ENCODE measurements at places on chromosomes 7 and 10.

DNA sequence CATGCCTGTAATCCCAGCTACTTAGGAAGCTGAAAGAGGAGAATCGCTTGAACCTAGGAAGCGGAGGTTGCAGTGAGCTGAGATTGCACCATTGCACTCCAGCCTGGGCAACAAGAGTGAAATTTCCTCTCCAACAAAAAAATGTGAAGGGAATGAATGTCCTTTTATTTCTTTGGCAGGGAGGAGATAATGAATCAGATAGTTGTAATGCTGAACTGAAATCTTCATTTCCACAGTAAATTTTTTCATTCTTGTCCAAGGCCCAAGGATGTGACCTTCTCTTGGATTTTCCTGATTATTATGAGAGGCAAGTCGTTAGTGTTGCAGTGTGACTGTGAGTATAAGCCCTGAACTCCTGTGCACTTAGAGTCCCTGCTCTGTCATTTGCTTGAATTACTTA lies 13.6 kb downstream of the STAMBPL1 start:
- no peak for DNase-seq

DNA sequence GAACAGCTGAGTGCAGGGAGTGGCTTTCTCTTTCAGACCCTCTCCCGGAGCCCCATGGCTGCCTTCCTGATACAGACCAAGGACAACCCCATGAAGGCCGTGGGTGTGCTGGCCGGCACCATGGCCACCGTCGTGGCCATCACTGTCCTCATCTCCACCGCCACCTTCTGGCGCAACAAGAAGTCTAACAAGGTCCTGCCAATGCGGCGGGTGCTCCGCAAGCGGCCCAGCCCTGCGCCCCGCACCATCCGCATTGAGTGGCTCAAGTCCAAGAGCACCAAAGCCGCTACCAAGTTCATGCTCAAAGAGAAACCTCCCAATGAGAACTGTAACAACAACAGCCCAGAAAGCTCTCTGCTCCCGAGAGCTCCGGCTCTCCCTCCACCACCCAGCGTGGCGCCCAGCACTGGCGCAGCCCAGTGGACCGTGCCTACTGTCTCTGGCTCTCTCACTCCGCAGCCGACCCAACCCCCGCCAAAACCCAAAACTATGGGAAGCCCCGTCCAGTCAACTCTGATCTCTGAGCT lies 11.2 kb downstream of the LRIT2 start:
- no peak for DNase-seq

- no peak for DNase-seq
These were observed 22.7 kb downstream of the OTUD1 start for GRCh38 chr10:23461557-23461956.

DNA sequence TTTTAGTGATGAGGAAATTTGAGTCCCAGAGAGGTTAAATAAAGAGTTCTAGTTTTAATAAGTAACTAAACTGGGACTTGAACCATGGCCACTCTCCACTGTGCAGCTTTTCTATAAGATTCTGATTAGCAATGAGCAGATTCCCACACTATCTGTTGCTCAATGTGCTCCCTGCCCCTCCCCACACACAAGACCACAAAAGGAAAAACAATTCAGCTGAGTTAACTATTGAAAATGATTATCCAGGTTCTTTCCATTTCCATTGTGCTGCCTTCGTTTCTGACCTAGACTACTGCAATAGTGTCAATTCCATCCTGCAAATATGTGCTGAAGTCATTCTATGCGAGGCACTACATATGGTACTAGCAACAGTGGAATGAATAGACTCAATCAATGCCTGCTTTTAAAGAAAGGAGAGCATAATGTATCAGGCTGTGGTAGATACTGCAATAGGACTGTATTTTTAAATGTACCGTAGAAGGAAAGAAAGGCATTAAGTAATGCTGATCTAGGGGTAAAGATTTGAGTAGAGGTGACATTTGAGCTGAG lies 97.0 kb downstream of the SEMA3C start:
- DNase-seq = no peak

- no peak for DNase-seq
These were observed 533.1 kb downstream of the KCNMA1 start for GRCh38 chr10:77104459-77104980.

DNA sequence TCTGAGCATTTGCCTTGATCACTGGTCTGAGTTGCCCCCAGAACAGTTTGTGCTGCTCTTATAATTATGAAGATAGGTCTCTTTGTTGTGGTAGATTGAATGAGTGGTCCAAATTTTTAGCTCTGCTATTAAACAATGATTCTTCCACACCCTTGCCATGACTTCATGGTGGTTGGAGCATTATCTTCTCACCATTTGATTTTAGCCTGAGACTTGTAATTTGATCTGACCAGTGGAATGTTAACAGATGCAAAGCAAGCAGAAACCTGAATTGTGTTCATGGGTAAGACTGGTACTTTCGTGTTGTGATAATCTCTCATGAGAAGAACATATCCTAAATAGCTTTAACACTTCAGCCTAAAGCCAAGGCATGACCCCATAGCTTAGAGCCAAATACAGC lies 139.1 kb downstream of the TFPI2 start:
- no peak for DNase-seq

DNA sequence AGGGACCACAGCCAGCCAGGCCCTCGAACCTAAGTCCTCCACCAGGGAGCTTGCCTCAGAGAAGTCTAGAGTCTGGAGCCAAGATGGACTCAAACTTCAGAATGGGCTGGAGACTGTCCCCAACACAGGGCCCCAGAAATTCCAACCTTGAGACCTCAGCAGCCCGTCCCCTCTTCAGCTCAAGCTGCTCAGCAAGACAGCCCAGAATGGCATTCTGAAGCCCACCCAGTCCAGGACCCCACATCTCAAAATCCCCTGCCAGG lies 15.9 kb downstream of the KCNH2 start:
- no peak for DNase-seq

- no peak for DNase-seq
These were observed 7.1 kb downstream of the RCC1L start for GRCh38 chr7:75066521-75066920.

DNA sequence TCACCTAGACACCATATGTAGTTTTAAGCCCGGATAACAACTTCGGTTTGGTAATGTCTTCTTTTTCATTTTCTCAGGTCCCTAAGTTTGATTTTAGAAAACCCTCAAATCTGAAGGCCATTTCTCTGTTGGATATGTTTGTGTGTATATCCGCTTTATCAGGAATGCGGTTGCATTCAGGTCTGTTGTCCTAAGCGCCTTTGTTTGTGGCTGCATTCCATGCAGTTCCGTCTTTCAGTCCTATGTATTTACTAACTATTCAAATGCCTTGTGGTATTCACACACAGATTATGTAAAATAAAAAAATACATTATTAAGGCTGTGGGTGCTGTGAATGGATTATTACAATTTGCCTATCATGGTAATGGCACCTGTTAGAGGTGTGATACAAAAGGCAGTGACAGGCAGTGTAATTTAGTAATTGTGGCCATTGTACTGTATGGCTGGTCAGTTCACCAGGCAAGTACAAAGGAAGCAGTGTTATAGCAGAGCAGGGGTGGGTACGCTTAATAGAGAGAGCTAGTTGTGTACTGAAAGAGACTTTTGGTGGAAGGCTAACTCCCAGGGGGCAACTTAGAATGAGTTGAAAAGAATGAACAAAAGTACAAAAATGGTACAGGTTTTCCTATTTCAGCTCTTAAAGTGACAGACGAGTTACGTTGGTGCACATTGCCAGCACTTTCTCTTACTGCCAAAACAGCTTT lies 136.4 kb downstream of the VTI1A start:
- no peak for DNase-seq

DNA sequence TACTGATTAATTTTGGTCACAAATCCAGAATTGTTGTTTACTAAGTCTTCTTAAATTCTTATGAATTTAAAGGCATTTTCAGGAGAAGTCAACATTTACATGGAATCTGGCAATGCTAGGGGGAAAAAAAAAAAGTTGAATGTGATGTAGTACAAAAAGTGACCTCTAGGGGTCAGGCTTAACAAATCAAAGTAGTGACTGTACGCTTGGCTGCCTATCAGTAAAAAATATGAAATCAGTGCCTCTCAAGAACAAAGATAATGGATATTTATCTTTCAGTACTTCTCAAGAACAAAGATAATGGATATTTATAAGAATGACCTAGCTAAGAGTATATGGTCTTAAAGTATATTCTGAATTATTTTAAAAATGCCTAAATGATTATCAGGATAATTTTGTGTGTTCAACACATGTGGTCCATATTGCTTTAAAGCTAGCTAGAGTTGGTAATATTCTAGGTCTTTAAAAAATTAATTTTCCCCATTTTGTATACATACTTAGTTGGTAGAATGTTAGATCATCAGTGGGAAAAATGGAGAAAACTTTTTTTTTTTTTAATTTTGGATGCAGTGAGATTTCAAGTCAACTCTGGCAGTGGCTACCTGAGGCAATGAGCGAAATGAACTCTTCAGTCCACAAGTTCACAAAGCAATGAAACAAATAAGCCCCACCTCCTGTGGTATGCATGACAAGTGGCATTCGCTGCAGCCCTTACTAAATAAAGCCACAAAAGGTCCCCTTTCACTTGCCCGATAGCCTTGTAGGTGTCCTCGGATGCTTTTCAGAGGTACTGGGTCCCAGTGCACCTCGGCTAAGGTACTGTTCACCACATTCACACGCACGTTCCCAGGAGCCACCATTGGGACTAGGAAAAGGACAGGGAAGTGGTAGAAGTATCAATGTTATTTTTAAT lies 51.2 kb upstream of the LAMB4 start:
- DNase-seq = peak; percentile 78

- DNase-seq = no peak
These were observed 127.5 kb downstream of the TES start for GRCh38 chr7:116337800-116338199.

DNA sequence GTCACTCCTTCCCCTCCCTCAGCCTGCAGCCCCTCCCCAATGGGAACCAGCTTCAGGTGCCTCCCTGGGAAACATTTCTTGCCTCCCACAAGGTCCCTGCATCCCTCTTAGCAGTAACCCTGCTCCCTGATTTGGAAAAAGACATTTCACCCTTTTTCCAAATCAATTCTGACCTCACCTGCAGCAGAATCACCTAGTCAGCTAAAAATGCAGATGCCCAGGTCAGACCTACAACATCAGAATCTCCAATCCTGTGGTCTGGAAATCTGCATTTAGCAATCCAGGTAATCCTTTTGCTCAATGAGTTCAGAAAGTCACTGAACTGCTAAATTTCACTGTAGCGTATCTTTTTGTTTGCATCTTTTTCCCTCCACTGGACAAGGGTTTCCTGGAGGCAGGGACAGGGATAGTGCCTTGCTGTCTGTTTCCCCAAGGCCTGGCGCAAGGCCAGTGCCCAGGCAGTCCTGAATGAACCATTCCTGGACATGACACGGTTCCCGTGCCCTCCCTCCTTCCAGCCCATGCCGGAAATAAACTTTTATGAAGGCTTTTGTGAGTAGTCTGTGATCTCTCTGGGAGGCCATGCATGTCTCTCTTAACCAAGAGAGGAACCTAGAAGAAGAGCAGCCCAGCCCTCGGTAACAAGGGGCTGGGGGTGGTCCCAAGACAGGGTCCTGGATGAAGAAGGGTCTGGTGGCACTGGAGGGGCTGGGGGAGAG lies 44.0 kb downstream of the COL13A1 start:
- DNase-seq = peak; percentile 42

- DNase-seq = no peak
These were observed 24.8 kb upstream of the SFMBT2 start for GRCh38 chr10:7435674-7436073.

- peak; percentile 16 for DNase-seq
These were observed 218.0 kb upstream of the IGFBP3 start for GRCh38 chr7:46139079-46139478.

GRCh38 chr10:61301575-61301974 lies 151.6 kb downstream of the TMEM26 start:
- no peak for DNase-seq

GRCh38 chr10:59561477-59562121 lies 148.1 kb downstream of the SLC16A9 start:
- no peak for DNase-seq

GRCh38 chr10:126301701-126302475 lies 86.4 kb downstream of the ADAM12 start:
- no peak for DNase-seq

GRCh38 chr10:126127481-126128029 lies 231.2 kb downstream of the FANK1 start:
- DNase-seq = no peak

DNA sequence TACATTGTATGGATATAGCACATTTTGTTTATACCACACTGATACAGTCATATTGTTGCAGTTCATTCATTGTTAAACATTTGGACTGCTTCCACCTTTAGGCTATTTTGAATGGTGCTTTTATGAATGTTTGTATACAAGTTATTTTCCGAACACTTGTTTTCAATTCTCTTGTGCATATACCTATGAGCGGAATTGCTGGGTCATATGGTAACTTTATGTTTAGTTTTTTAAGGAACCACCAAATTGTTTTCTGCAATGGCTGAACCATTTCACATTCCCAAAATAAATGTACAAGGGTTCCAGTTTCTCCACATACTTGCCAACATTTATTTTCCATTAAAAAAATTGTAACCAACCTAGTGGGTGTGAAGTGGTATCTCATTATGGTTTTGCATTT lies 4.0 kb upstream of the EXOC4 start:
- no peak for DNase-seq

- DNase-seq = no peak
These were observed 302.1 kb downstream of the CACNA2D1 start for GRCh38 chr7:82141427-82141826.

- no peak for DNase-seq
These were observed 2.9 kb downstream of the IFIT3 start for GRCh38 chr10:89330537-89331212.

- DNase-seq = no peak
These were observed 27.7 kb downstream of the FZD1 start for GRCh38 chr7:91291902-91292301.

- DNase-seq = no peak
These were observed 608.9 kb downstream of the SORCS1 start for GRCh38 chr10:106555599-106555998.

DNA sequence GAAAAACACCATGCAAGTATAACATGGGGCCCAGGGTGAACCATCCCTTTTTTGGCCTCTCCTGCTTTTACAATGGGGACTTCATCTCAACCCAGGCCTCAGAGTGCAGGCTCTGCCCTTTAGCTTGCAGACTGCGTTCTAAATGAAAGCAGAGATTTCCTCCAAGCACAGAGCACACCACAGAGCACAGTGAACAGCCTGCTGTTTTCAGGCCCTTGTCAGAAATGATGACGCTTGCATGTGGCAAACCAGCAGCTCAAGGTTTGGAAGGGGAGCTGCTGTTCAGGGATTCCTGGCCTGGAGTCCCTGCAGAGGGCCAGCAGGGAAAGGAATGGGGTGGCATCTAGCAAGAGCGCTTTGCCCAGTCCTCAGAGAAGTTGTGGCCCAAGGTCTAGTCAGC lies 167.3 kb upstream of the CDCA7L start:
- no peak for DNase-seq

- peak; percentile 45 for DNase-seq
These were observed 115.7 kb downstream of the MAD1L1 start for GRCh38 chr7:2116989-2117591.

- DNase-seq = no peak
These were observed 489.2 kb downstream of the ZNF33B start for GRCh38 chr10:42149027-42149700.

GRCh38 chr7:24911213-24911603 lies 68.8 kb downstream of the OSBPL3 start:
- no peak for DNase-seq
